Fibroblast of lung (primary cell): ENCODE measurements at places on chromosomes 2 and 18. TPM values are rescaled to one million over a fixed set of nuclear protein-coding genes. Genes with fewer than 3 reads are reported as not detected.

- H3K36me3 ChIP-seq = no peaks in the 10 kb centered on the region
- no peak overlapping the region for H3K4me3 ChIP-seq
- no peaks in the 10 kb centered on the region for H3K27me3 ChIP-seq
- DNase-seq = peak; percentile 33
- H3K4me1 ChIP-seq = no peaks in the 10 kb centered on the region
These were observed 1136.0 kb downstream of the LRP1B start for GRCh38 chr2:140994856-140995255.

Gene FARP2
- total RNA-seq = 28.2 and 29.3 TPM in 2 replicates

DNA sequence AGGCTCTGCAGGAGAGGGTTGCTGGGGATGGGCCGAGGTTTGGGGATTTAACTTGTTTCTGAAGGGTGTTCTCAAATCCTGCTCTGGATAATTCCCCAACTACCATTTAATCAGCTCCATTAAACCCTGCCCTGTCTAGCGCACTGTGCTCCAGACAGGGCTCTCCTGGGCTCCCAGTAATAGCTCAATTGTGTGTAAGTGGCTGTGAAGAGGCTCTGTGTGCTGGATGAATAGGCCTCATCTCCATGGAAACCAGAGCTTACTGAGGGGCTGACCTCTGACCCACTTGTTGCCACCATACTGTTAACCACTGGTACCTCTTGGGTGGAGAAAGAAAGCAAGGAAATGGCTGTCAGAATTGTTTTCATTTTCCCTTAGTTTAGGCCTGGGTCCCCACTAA is 92.9 kb downstream of the TGOLN2 start:
- no peaks in the 10 kb centered on the region for H3K27me3 ChIP-seq
- DNase-seq = no peak
- H3K27ac ChIP-seq = no peak overlapping the region
- no peaks in the 10 kb centered on the region for H3K4me1 ChIP-seq

GRCh38 chr2:239400596-239401066 is at the start of gene HDAC4:
Gene HDAC4, minus strand, starts transcription at chr2:239401020. Its CDS starts 48,321 bp downstream, at chr2:239352699.
- peaks cover 2% of the 10 kb centered on the region for H3K4me1 ChIP-seq
- no peaks in the 10 kb centered on the region for H3K27me3 ChIP-seq
- DNase-seq = no peak
- H3K36me3 ChIP-seq = no peaks in the 10 kb centered on the region

DNA sequence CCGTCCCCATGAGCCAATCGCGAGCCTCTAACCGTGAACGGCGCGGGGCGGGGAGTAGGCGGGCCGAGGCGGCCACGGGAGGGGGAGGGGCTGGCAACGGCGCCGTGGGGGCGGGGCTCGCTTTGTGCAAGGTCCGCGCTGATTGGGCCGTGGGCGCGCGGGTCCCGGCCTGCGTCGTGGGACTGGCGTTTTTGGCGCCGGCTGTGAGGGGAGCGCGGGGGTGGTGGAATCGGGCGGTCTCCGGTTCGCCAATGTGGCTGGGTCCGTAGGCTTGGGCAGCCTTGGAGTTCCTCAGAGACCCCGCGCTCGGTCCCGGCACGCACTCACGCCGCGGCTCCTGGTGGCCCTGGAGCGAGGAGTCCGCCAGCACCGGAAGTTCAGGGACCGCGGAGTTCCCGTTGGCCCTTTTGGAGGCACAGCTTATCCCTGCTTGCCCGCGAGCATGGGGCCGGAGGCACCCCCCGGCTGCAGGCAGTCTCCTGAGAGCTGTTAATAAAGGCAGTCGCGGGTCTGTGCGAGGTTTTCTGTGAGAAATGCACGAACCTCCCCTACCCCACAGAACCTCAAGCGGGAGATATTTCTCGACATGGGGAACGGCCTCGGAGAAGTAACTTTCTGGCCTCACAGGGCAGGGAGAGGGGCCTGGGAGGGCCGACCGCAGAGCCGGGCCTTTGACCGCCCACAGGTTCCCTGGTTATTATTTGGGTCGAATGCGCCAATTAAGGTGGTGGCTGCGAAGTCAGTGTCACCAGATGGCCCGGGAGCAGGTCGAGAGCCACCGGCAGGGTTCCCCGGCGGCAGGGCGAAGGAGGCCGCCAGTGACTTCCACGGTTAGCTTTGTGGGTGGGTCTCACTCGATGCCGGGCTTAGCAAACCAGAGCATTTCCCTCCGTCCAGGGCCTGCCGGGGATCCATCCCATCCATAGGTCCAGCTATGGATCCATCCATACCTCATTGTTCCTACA is 574 bp upstream of the NCL start:
- H3K36me3 ChIP-seq = peaks cover 12% of the 10 kb centered on the region
- DNase-seq = peak; percentile 24
- peak overlapping the region; percentile 99 for H3K27ac ChIP-seq
- peaks cover 2% of the 10 kb centered on the region for H3K4me1 ChIP-seq
- no peaks in the 10 kb centered on the region for H3K27me3 ChIP-seq

GRCh38 chr2:240819126-240819857 is 727 bp downstream of the KIF1A start:
- H3K4me1 ChIP-seq = no peaks in the 10 kb centered on the region
- DNase-seq = no peak

GRCh38 chr2:157897106-157897971 is 21.2 kb upstream of the ACVR1 start:
- H3K36me3 ChIP-seq = no peaks in the 10 kb centered on the region
- H3K27me3 ChIP-seq = no peaks in the 10 kb centered on the region
- no peak overlapping the region for H3K4me3 ChIP-seq
- no peak for DNase-seq
- H3K27ac ChIP-seq = no peak overlapping the region

GRCh38 chr18:48787203-48788151 is 163.3 kb downstream of the SMAD7 start:
- H3K27ac ChIP-seq = no peak overlapping the region
- no peaks in the 10 kb centered on the region for H3K27me3 ChIP-seq
- peaks cover 11% of the 10 kb centered on the region for H3K36me3 ChIP-seq
- H3K4me3 ChIP-seq = no peak overlapping the region

DNA sequence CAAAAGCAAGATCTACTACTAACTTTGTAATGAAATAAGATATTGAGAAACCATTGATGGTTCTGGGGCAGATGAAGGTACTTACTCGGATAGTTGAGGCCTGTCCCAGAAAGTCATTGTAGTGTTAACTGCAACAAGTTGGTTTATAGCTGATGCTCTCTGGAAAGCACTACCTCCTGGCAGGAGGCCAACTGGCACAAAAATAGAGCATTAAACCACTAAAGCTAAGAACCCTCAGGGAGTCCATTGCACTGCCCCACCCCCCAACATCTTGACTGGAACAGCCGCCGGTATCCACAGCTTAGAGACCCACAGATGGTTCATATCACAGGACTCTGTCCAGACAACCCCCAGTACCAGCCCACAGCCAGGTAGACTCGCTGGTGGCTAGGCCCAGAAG is 552.5 kb upstream of the CRIM1 start:
- no peaks in the 10 kb centered on the region for H3K4me1 ChIP-seq
- H3K27ac ChIP-seq = no peak overlapping the region
- no peak overlapping the region for H3K4me3 ChIP-seq
- H3K36me3 ChIP-seq = no peaks in the 10 kb centered on the region
- H3K27me3 ChIP-seq = no peaks in the 10 kb centered on the region

DNA sequence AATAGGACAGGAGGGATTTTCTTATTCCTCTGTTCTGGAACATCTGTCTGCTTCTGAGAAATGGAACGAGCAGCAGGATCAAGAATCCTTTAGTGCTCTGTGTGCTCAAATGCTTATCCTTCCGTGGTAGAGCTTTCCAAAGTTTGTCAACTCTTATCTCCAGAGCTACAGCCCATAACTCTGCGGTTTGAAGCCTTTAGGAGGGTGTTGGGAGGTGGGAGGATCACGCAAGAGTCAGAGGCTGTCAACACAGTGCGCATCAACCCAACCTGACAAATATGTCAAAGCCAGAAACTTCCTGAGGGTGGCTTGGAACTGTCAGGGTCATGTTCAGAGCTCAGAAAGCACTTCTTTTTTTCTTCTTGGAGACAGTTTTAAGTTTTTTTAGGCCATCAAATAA is 95.9 kb downstream of the CRIM1 start:
- H3K4me3 ChIP-seq = no peak overlapping the region
- peak; percentile 66 for DNase-seq
- H3K36me3 ChIP-seq = peaks cover 8% of the 10 kb centered on the region
- H3K27ac ChIP-seq = peak overlapping the region; percentile 77
- H3K27me3 ChIP-seq = no peaks in the 10 kb centered on the region

GRCh38 chr2:235901243-235901642 is 266.9 kb downstream of the GBX2 start:
- DNase-seq = no peak
- no peak overlapping the region for H3K27ac ChIP-seq
- H3K36me3 ChIP-seq = no peaks in the 10 kb centered on the region
- H3K27me3 ChIP-seq = no peaks in the 10 kb centered on the region
- no peaks in the 10 kb centered on the region for H3K4me1 ChIP-seq

DNA sequence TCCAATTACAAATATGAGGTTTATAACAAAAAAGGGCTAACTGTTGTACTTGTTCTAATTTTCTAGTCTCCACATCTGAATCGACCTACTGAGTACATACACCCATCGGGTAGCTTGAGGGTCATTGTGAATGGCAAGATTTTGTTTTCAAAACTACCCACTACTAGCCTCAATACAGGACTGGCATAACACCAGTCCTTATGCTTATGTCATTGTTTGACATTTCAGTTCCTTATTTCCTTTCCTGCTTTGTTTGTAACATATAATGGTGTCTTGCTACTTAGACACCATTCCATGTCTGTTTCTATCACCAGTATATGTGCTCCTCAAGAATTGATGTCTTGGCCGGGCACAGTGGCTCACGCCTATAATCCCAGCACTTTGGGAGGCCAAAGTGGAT is 86.0 kb downstream of the EPHA4 start:
- H3K4me3 ChIP-seq = no peak overlapping the region
- no peak for DNase-seq
- no peaks in the 10 kb centered on the region for H3K4me1 ChIP-seq
- no peaks in the 10 kb centered on the region for H3K27me3 ChIP-seq

- no peaks in the 10 kb centered on the region for H3K4me1 ChIP-seq
- H3K4me3 ChIP-seq = no peak overlapping the region
- DNase-seq = no peak
- H3K27me3 ChIP-seq = no peaks in the 10 kb centered on the region
- no peaks in the 10 kb centered on the region for H3K36me3 ChIP-seq
These were observed 81.9 kb downstream of the ADCYAP1 start for GRCh38 chr18:986552-986951.

GRCh38 chr2:168434146-168434545 is 21.9 kb upstream of the CERS6 start:
- DNase-seq = no peak
- no peak overlapping the region for H3K27ac ChIP-seq
- H3K27me3 ChIP-seq = peaks cover 2% of the 10 kb centered on the region
- no peak overlapping the region for H3K4me3 ChIP-seq

DNA sequence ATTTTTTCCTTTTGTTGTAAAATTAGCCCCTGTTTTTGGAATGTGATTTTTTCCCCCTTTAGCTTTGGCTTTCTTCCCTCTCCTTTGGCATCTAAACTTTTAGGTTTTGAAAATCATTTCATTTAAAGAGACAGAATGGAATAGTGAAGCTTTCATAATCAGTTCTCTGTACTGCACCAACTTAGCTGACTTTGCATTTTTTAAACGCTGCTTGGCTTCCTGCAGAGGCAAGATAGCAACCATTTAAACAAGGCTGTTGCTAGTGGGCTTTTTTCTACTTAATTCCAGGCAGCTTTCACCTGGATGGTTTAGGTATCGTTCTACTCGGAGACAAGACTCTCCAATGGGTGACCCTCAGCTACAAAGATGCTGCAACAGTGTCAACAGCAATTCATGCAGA is 267.9 kb upstream of the PKDCC start:
- H3K27ac ChIP-seq = no peak overlapping the region
- no peak overlapping the region for H3K4me3 ChIP-seq

DNA sequence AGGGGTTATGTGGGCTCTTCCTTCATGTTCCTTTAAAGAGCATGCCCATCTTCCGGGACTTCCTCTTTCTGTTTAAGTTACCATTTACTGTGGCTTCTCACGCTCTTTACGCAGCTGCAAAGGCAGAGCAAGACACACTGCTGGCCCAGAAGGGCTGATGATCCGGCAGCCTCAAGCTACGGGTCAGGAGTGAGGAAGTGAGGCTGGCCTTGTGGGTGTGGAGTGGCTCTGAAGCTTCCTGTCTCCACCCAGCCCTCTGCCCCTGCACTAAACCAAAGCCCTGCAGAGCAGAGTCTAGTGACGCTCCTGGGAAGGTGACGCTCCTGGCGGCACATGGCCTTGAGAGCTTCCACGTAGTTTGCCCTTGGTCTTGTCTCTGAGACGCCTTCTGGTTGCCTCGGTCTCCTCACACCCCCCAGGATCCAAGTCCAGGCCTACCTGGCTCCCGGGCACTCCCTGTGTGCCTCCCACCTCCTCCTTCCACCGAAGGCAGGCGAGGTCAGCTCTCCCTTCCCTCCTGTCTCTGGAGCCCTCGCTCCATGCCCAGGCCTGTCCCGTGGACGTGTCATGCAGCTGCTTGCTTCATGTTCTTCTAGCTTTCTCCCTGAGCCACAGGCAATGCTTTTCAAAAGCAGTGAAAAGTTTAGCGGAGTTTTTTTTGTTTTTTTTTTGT is 50.3 kb downstream of the ARL4C start:
- H3K36me3 ChIP-seq = no peaks in the 10 kb centered on the region
- H3K4me1 ChIP-seq = peaks cover 17% of the 10 kb centered on the region
- H3K27ac ChIP-seq = no peak overlapping the region
- H3K4me3 ChIP-seq = no peak overlapping the region
- DNase-seq = no peak

DNA sequence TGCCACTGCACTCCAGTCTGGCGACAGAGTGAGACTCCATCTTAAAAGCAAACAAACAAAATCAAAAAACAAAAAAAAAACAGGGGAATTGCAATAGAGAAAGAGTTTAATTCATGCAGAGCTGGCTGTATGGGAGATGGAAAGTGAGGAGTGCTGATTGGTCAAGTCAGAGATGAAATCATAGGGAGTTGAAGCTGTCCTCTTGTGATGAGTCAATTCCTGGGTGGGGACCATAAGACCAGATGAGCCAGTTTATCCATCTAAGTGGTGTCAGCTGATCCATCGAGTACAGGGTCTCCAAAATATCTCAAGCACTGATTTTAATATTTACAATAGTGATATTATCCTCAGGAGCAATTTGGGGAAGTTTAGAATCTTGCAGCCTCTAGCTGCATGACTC is 45.3 kb downstream of the FRZB start:
- no peaks in the 10 kb centered on the region for H3K4me1 ChIP-seq
- peak; percentile 9 for DNase-seq
- no peaks in the 10 kb centered on the region for H3K36me3 ChIP-seq
- H3K27ac ChIP-seq = no peak overlapping the region

- peaks cover 26% of the 10 kb centered on the region for H3K4me1 ChIP-seq
- H3K27me3 ChIP-seq = no peaks in the 10 kb centered on the region
- H3K27ac ChIP-seq = no peak overlapping the region
- H3K4me3 ChIP-seq = no peak overlapping the region
- no peak for DNase-seq
These were observed 16.3 kb upstream of the BOK start for GRCh38 chr2:241542278-241542605.

DNA sequence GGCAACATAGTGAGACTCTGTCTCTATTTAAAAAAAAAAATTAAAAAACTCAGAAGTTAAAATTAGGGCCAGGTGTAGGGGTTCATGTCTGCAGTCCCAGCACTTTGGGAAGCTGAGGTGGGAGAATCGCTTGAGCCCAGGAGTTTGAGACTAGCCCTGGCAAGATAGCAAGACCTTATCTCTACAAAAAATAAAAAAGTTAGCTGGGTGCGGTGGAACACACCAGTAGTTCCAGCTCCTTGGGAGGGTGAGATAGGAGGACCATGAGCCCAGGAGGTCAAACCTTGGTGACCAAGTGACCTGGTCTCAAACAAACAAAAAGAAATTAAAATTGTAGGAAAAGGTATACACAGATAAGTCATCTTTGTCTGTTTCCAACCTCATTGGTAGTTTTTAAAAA is 11.3 kb downstream of the TTLL4 start:
- peaks cover 3% of the 10 kb centered on the region for H3K4me1 ChIP-seq
- H3K4me3 ChIP-seq = no peak overlapping the region
- H3K36me3 ChIP-seq = no peaks in the 10 kb centered on the region
